ENCODE measurements at places on chromosomes 6 and 20. TPM values are rescaled to one million over a fixed set of nuclear protein-coding genes. Genes with fewer than 3 reads are reported as not detected.

- no peak for DNase-seq
- no peaks in the 10 kb centered on the region for H3K27me3 ChIP-seq
- no peak overlapping the region for H3K27ac ChIP-seq
- no peaks in the 10 kb centered on the region for H3K36me3 ChIP-seq
Observed at GRCh38 chr6:140879946-140880345, 1252.8 kb upstream of the GJE1 start.

DNA sequence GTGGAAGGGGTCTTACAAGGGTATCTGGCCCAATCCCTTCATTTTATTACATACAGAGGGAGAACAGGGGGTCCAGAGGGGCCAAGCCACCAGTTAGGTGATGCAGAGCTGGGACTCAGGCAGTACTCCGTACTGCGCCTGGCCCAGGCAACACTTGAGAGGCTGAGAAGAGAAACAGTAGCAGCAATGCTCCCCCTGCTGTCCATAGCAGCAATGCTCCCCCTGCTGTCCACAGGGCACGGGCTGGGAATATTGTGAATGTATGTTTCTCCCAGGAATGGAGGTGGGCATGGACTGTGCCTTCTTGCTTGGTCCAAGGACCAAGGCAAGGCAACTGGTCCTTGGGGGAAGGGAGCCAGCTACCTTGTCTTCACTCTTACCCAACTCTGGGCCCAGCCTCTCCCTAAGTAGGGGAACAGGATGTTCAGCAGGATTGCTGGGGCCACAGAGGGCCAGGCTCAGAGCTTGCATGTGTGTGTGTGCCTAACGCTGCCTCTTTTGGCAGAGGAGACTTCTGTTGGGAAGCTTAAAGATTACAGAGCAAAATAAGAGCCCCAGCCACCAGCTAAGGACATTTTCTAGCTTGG lies 14.8 kb upstream of the FAM83C start:
- no peaks in the 10 kb centered on the region for H3K36me3 ChIP-seq
- H3K4me3 ChIP-seq, result no peak overlapping the region
- DNase-seq, result peak; percentile 76
- peaks cover 2% of the 10 kb centered on the region for H3K27me3 ChIP-seq
- H3K27ac ChIP-seq, result no peak overlapping the region

- H3K36me3 ChIP-seq, result no peaks in the 10 kb centered on the region
- no peak for DNase-seq
- no peak overlapping the region for H3K4me3 ChIP-seq
- H3K4me1 ChIP-seq, result peaks cover 25% of the 10 kb centered on the region
Observed at GRCh38 chr6:6734479-6735465, 146.3 kb downstream of the LY86 start.

Gene VSTM2L
- total RNA-seq, result 15.9 TPM

DNA sequence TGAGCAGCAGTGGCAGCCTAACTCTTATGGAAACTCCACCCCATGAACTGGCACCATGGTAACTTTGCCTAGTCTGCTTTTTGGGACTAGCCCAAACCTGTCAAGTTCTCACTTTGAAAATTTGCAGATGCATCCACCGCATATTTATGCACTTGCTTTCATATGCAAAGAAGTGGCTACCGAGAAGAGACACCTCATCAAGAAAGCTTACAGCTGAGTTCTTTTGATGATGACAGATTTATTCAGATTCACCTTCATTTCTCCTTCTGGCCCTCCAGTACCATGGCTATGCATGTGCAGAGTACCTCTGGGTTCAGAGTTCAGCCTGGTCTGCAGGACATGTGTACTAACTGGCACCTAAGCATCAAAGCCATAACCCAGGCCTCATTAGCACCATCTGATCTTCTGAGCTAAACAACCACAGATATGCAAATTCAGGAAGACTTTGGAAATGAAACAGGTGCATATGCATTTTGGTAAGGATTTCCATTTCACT lies 154.3 kb upstream of the TENT5A start:
- H3K27me3 ChIP-seq, result no peaks in the 10 kb centered on the region
- no peak overlapping the region for H3K4me3 ChIP-seq
- H3K4me1 ChIP-seq, result no peaks in the 10 kb centered on the region
- H3K36me3 ChIP-seq, result peaks cover 5% of the 10 kb centered on the region
- no peak for DNase-seq

DNA sequence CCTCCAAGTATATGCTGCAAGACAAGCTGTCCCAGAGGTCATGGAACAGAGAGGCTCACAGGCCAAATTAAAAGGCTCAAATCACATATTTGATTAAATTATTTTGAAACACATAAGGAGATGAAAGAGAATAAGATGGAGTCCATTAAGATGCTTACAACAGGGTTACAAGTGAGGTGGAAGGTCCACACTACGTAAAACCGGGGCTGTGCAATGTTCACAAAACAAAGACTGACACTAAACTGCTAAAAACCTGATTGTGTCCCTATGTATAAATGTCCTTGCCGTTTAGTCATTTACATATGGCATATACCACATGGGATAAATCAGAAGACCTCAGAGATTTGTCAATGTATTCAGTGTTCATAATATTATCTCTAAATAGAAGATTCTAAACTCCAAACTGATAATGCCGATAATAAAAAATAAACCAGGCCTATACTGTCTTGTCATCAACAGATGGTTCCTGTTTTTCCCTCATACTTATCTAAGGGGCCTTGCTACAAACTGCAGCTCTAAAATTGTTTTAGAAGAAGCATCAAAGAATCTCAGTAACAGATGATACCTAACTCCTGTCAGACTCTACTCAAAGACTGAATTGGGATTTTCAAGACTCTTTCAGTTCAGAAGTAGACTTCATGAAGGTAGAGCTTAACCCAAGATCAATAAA lies 51.8 kb upstream of the RIPOR2 start:
- no peak overlapping the region for H3K27ac ChIP-seq
- no peak for DNase-seq
- H3K36me3 ChIP-seq, result peaks cover 5% of the 10 kb centered on the region
- H3K4me3 ChIP-seq, result no peak overlapping the region
- H3K27me3 ChIP-seq, result no peaks in the 10 kb centered on the region

GRCh38 chr20:57350081-57350710 lies 859 bp upstream of the RAE1 start:
- peak overlapping the region; percentile 38 for H3K4me3 ChIP-seq
- H3K27me3 ChIP-seq, result peaks cover 4% of the 10 kb centered on the region
- no peak for DNase-seq
- peaks cover 6% of the 10 kb centered on the region for H3K4me1 ChIP-seq
- no peaks in the 10 kb centered on the region for H3K36me3 ChIP-seq

Gene PGC
- not detected for total RNA-seq

GRCh38 chr6:114452785-114453401 lies 110.1 kb upstream of the HS3ST5 start:
- no peak overlapping the region for H3K4me3 ChIP-seq
- no peak for DNase-seq
- H3K36me3 ChIP-seq, result no peaks in the 10 kb centered on the region
- peaks cover 3% of the 10 kb centered on the region for H3K4me1 ChIP-seq
- no peak overlapping the region for H3K27ac ChIP-seq
- no peaks in the 10 kb centered on the region for H3K27me3 ChIP-seq

- no peak overlapping the region for H3K4me3 ChIP-seq
- no peak for DNase-seq
- H3K27ac ChIP-seq, result no peak overlapping the region
Observed at GRCh38 chr20:44973053-44973452, 6.7 kb downstream of the STK4 start.

DNA sequence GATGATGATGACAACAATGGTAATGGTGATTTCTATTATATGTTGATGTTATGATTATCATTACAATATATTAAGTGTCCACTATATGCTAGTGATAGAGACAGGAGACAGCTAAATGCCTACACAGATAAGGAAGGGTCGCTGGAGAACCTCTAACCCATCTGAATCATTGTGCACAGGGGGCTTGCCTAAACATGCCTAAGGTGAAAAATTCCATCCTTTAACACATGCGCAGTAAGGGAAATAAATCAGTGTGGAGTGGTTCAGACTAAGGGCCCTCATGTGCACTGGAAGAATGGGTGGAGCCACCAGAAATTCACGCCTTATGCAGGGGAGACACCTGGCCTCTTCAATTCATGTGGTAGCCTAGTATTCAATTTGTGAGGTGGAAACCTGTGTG lies 120.4 kb downstream of the TPBG start:
- peaks cover 2% of the 10 kb centered on the region for H3K27me3 ChIP-seq
- H3K36me3 ChIP-seq, result peaks cover 20% of the 10 kb centered on the region
- no peak overlapping the region for H3K4me3 ChIP-seq
- no peaks in the 10 kb centered on the region for H3K4me1 ChIP-seq
- DNase-seq, result no peak

- H3K4me1 ChIP-seq, result peaks cover 6% of the 10 kb centered on the region
- H3K27me3 ChIP-seq, result peaks cover 5% of the 10 kb centered on the region
- DNase-seq, result no peak
- no peak overlapping the region for H3K4me3 ChIP-seq
- H3K27ac ChIP-seq, result no peak overlapping the region
Observed at GRCh38 chr6:108778421-108779186, 69.6 kb upstream of the ARMC2 start.

GRCh38 chr20:47417245-47418068 lies 61.0 kb upstream of the ZMYND8 start:
- no peaks in the 10 kb centered on the region for H3K27me3 ChIP-seq
- H3K4me1 ChIP-seq, result peaks cover 6% of the 10 kb centered on the region
- H3K36me3 ChIP-seq, result no peaks in the 10 kb centered on the region
- DNase-seq, result no peak

DNA sequence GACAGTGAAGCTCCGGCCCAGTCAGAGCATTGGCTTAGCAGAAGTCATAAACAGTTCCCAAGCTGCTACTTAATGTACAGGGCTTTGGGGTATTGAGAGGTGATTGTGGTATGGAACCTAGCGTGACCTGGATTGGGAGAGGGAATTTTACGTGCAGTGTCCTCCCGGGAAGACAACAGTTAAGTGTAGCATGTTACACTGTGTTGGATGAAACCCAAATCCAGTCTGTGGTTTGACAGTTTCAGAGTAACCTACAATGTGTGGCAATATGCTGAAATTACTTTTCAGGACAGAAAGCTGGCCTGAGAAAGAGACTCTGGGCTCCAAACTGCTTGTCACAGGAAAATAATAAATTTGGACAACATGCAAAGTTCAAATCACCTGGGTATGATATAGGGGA lies 28.1 kb upstream of the RALGAPA2 start:
- H3K4me1 ChIP-seq, result peaks cover 8% of the 10 kb centered on the region
- H3K4me3 ChIP-seq, result no peak overlapping the region
- no peak overlapping the region for H3K27ac ChIP-seq
- H3K27me3 ChIP-seq, result peaks cover 2% of the 10 kb centered on the region

DNA sequence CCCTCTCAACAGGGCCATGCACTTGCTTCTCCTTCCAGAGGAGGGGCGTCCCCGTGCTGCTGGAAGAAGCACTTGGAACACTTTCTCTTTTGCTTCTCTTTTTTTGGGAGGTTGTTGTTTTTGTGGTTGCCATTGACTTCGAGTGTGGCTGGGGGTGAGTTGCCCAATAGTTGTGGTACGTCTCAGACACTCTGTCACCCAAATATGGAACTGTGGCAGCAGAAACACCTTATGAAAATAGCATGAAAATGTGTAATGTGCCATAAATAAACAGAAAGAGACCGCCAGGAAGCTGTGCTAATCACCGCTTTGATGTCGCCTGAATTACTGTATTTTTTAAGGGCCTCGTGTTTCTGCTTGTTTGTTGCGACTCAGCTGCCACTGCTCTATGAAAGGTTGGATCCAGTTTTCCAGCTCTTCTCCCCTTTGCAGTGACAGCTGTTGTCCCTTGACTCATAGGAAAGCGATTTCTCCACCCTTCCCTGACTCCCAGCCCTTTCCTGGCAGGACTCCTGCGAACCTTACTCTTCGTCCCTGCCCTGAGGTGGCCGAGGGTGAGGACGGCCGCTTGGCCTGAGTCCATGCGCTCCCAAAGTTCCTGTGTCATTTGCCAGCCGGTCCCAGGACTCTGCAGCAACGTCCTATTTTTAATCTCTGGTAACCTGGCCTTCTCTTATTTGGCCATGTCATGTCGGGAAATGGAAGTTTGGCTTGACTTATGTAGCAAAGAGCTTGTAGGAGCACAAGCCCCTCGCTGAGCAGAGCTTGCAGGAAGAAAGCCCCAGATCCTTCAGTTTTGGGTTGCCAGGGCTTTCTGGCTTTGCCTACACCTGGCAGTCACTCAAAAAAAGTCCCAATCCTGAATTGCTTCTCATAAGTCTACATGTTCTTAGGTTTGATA lies 694.6 kb downstream of the QKI start:
- no peak for DNase-seq
- H3K4me1 ChIP-seq, result no peaks in the 10 kb centered on the region
- H3K4me3 ChIP-seq, result no peak overlapping the region
- no peak overlapping the region for H3K27ac ChIP-seq

Gene CRYBG1
- total RNA-seq, result 0.15 TPM

DNA sequence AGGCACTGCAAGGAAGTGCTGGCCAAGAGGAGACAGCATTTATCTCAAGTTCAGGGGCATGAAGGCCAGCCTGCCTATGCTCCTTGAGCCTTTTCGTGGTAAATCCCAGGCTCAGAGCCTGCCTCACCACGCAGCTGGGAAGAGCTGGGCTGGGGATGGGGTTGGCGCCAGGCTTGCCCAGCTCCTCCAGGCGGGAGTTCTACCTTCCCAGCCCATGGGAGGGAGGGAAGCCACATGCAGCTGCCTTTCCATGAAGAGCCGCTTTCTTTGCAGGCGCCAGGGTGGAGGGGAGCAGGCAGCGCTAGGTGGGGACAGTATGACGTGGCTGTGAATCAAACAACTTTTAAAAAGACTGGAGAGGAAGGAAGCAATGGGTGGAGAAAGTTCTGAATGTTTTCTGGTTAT lies 19.5 kb upstream of the SIRT5 start:
- H3K4me3 ChIP-seq, result no peak overlapping the region
- H3K27me3 ChIP-seq, result no peaks in the 10 kb centered on the region
- no peaks in the 10 kb centered on the region for H3K36me3 ChIP-seq
- peak; percentile 27 for DNase-seq
- no peaks in the 10 kb centered on the region for H3K4me1 ChIP-seq

DNA sequence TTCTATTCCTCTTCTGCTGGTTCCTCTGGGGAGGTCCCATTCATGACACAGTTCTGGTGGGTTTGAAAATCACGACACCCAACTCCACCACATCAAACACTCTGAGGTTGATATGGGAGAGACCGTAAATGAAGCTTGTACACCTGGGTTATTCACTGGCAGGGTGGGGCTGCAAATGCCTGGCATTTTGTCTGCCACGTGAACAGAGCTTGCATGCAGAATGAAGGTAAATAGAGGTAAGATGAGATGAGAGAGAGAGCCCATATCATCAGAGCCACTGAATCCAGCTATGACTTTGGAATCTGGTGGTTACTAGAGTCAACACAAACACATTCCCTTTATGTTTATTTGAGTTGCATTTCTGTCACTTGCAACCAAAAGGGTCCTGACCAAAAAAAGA lies 97.4 kb downstream of the BANF2 start:
- peaks cover 4% of the 10 kb centered on the region for H3K36me3 ChIP-seq
- peaks cover 7% of the 10 kb centered on the region for H3K27me3 ChIP-seq
- no peak overlapping the region for H3K4me3 ChIP-seq
- DNase-seq, result no peak
- H3K27ac ChIP-seq, result no peak overlapping the region

Gene ZSCAN31
- 6.9 TPM for total RNA-seq

Gene TRDN
- not detected for total RNA-seq

Data from glutamatergic neuron (in vitro differentiated cells).